ENCODE measurements at places on chromosomes 13 and 19.

DNA sequence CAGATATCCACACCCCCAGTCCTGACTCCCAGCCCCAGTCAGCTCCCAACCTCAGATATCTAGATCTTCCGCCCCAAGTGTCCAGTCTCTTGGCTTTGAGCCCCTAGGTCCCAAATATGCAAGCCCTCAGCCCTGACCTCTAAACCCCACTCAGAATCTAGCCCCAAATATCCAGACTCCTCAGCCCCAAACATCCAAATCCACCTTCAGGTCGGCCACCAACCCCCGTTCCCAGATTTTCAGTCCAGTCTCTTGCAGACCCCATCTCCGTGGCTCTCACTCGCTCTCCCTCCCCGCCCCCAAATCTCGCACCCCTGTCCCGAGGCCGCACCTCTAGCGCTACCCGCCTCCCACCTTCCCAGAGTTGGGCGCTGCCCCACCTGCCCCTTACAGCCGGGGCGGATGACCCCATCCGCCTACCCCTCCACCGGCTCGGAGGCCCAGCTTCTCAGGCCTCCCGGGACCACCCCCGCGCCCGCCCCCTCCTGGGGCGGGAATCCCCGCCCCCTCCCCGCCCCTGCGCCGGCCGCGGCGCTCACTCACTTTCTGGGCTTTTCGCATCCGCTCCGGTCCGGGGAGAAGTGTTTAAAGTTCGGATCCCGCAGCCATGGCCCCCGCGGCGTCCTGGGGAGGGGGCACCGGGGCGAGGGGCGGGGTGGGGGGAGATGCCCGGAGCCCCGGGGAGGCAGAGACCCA, 604 bp downstream of the ERFL start:
- DNase-seq = no peak
- no peaks in the 10 kb centered on the region for H3K36me3 ChIP-seq
- H3K4me1 ChIP-seq = peaks cover 12% of the 10 kb centered on the region
- peaks cover 95% of the 10 kb centered on the region for H3K27me3 ChIP-seq
- peak overlapping the region; percentile 61 for H3K4me3 ChIP-seq

DNA sequence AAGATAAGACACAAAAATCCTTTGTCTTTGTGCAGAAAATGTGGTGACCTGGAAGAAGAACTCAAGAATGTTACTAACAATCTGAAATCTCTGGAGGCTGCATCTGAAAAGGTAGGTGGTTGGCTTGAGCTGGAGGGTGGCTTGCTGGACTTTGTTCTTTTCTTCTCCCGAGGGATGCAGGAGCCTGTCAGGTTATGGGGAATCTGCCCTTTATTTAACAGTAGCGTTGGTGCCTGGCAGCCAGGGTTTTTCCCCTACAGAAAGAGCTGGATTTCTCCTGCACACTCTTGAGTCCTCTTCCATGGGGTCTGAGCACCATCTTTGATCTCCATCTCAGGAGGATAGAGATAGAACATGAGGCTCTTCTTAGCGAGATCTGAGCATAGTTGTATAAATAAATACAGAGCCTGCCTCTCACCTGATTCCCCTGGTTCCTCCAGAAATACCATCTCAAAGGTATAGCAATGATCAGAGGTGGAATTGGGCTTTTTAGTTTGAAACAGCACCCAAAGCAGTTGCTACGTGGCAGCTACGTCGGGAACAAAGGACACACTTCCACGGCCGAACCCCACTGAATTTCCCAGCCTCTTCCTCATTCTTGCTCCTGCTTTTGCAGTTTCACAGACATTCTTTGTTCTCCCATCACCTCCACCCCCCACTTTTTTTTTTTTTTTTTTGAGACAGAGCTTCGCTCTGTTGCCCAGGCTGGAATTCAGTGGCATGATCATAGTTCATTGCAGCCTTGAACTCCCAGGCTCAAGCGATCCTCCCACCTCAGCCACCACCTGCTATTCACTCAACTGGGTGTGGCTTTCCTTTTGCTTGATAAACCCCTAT, 12.9 kb downstream of the TPM4 start:
- no peaks in the 10 kb centered on the region for H3K27me3 ChIP-seq
- H3K36me3 ChIP-seq = peaks cover 19% of the 10 kb centered on the region
- no peak overlapping the region for H3K27ac ChIP-seq
- H3K4me3 ChIP-seq = no peak overlapping the region

DNA sequence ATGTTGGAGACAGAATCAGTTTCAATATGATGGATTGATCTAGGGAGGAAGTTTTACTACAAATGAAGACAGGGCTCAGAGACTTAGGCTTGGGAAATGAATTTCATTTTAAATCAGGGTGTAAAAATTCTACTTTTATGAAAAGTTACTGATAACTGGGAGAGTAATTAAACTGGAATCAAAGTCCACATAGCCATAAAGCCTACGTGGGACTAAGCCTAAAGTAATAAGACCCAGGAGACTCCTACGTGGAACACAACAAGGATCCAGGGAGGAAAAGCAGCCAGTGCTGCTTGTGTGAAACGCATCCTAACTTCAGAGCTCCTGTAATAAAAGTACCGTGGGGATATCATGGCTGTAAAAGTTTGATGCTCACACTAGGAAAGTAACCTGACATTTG, 152.0 kb upstream of the MYO16 start:
- no peak overlapping the region for H3K27ac ChIP-seq
- H3K4me3 ChIP-seq = no peak overlapping the region
- H3K27me3 ChIP-seq = no peaks in the 10 kb centered on the region
- H3K36me3 ChIP-seq = no peaks in the 10 kb centered on the region

- H3K4me3 ChIP-seq = peak within 1 kb of the TSS; percentile 51
- H3K4me1 ChIP-seq = peaks cover 23% of the 10 kb centered on the region
- no peaks in the 10 kb centered on the region for H3K36me3 ChIP-seq
- no peaks in the 10 kb centered on the region for H3K27me3 ChIP-seq
These were observed at the start of gene IGFLR1 for GRCh38 chr19:35742121-35742724. IGFLR1 (minus strand) TSS chr19:35742452; CDS start chr19:35741180, 1,272 bp downstream.

GRCh38 chr13:41700790-41701310, 243.5 kb downstream of the RGCC start:
- DNase-seq = no peak
- no peaks in the 10 kb centered on the region for H3K36me3 ChIP-seq
- no peaks in the 10 kb centered on the region for H3K27me3 ChIP-seq
- H3K4me3 ChIP-seq = no peak overlapping the region
- no peaks in the 10 kb centered on the region for H3K4me1 ChIP-seq
- H3K27ac ChIP-seq = no peak overlapping the region

GRCh38 chr19:33096005-33096404, 15.0 kb downstream of the GPATCH1 start:
- no peaks in the 10 kb centered on the region for H3K4me1 ChIP-seq
- H3K36me3 ChIP-seq = no peaks in the 10 kb centered on the region
- no peak for DNase-seq
- H3K27me3 ChIP-seq = no peaks in the 10 kb centered on the region

DNA sequence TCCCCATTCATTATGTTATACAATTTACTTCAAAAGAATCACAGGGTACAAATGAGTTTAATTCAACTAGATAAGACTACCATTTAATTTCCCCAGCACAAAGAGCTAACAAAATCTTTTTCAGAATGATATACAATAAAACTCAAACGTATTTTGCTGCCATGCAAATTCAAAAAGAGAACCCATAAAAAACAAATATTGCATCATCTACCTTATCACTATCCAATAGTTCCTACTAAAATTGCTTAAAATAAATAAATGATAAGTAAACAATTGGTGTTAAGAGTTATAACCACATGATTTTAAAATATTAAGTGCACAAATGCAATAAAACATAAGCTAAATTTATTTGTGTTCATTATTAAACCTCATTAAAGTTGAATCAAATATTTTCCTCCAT, 919.4 kb downstream of the SLITRK5 start:
- H3K4me3 ChIP-seq = no peak overlapping the region
- DNase-seq = no peak
- H3K27me3 ChIP-seq = no peaks in the 10 kb centered on the region
- no peak overlapping the region for H3K27ac ChIP-seq
- no peaks in the 10 kb centered on the region for H3K36me3 ChIP-seq

DNA sequence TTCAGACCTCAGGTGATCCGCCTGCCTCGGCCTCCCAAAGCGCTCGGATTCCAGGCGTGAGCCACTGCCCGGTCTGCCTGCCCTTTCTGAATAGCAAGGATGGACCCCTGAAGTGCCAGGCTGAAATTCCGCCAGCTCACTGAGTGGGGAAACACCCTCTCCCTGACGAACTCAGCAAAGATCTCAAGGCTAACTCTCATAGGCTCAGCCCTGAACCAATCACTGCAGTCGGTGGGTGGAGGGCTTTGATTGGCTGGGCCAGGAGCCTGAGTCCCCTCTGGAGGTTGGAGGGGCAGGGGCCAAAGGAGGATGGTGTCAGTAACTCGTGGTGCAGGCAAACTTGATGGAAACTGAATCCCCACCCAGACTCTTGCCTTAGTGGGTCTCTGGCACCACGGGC, 11.2 kb upstream of the COMP start:
- H3K4me1 ChIP-seq = no peaks in the 10 kb centered on the region
- H3K36me3 ChIP-seq = no peaks in the 10 kb centered on the region
- H3K27me3 ChIP-seq = peaks cover 64% of the 10 kb centered on the region
- DNase-seq = no peak
- H3K27ac ChIP-seq = no peak overlapping the region

- H3K4me1 ChIP-seq = no peaks in the 10 kb centered on the region
- H3K27me3 ChIP-seq = no peaks in the 10 kb centered on the region
- no peaks in the 10 kb centered on the region for H3K36me3 ChIP-seq
- DNase-seq = no peak
- no peak overlapping the region for H3K4me3 ChIP-seq
These were observed 87.0 kb upstream of the TSHZ3 start for GRCh38 chr19:31436121-31436776.

- no peaks in the 10 kb centered on the region for H3K36me3 ChIP-seq
- peaks cover 39% of the 10 kb centered on the region for H3K4me1 ChIP-seq
- 0 out of 2 replicates have a peak overlapping the region, but pooled peaks have one; percentile 2 for H3K4me3 ChIP-seq
- peak overlapping the region; percentile 91 for H3K27ac ChIP-seq
These were observed 14.0 kb downstream of the CD70 start for GRCh38 chr19:6576869-6577475.

DNA sequence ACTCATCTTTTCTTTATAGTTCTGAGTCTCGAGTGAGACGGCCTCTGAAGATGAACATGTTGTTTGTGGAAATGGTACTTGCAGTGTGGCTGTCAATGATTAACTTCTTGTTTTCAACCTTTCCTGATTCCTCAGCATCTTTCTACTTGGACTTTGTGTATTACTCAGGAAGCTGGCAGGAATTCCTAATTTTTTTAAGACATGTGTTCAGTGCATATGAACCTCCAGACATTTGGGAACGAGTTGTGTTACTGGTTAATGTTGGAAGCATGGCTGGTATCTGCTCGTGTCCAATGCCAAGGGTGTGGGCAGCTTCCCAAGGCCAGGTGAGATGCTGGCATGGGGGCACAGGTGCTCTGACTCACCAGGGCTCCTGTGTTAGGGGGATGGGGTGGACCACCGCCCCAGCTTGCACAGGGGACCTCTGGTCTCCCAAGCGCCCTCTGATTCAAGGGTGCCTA, 61.1 kb upstream of the MCF2L start:
- no peak overlapping the region for H3K27ac ChIP-seq
- H3K4me3 ChIP-seq = no peak overlapping the region
- H3K36me3 ChIP-seq = no peaks in the 10 kb centered on the region
- H3K4me1 ChIP-seq = 0 out of 2 replicates have a peak, but pooled peaks cover 6% of the 10 kb centered on the region

GRCh38 chr19:48113190-48113917, 2.7 kb upstream of the PLA2G4C start:
- peaks cover 16% of the 10 kb centered on the region for H3K4me1 ChIP-seq
- no peak overlapping the region for H3K27ac ChIP-seq
- H3K27me3 ChIP-seq = no peaks in the 10 kb centered on the region
- DNase-seq = no peak

GRCh38 chr13:92959790-92960189, 266.8 kb upstream of the GPC6 start:
- H3K27ac ChIP-seq = no peak overlapping the region
- H3K4me3 ChIP-seq = no peak overlapping the region
- no peaks in the 10 kb centered on the region for H3K36me3 ChIP-seq
- no peaks in the 10 kb centered on the region for H3K4me1 ChIP-seq
- H3K27me3 ChIP-seq = no peaks in the 10 kb centered on the region
